ENCODE measurements at places on chromosomes 12 and 14.

DNA sequence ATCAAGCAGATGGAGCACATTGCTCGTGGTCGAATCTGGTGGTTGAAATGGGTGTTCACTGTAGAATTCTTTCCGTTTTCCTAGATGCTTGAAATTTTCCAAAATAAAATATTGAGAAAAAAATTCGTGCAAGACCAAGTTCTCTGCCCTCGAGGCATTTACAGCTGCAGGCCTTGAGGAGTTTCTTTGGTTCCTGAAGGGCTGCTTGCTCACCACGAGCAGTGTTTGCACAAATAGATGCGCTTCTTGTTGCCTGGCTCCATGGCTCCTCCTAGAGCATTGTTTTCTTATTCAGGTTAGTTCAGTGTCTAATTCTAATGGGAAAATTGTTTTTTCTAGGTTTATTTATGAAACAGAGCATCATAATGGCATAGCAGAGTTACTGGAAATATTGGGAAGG lies 74.5 kb upstream of the DYNC1H1 start:
- no peak for DNase-seq

- DNase-seq, result no peak
Observed at GRCh38 chr14:20986811-20987210, 3.0 kb upstream of the METTL17 start.

DNA sequence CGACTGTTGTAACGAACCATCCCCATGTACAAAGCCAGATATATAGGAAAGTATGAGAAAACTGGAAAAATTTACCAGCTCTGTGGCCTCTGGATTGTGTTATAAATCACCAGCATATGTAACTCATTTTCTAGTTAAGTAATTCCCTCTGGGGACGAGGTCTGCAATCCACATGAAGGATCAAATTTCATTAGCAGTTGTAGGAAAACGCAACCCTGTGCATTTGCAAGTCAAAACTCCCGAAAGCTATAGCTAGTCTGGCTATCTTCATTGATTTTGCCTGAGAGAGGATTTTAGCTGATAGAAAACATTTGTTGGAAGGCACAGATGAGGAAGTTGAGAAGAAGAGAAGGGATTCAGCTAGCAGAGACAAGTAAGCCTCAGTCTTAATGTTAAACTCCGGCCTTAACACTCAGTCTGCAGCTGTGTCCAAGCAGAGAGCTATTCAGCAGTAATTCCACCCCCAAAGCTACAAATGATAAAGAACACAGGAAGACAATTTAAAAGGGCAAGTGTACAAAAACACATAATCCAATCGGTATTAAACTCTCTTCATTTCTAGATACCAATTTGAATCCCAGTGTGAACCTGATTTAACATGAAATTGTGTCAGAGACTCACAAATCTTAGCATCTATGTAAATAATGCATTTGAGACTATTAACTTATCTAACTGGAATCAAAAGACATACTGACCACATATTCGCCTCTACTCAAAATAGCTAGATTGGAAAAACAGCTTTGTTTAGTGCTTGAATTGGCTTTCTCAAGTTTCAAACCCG lies 54.2 kb upstream of the CERS5 start:
- DNase-seq, result no peak

GRCh38 chr12:4114986-4115385 lies 158.6 kb upstream of the CCND2 start:
- DNase-seq, result no peak

DNA sequence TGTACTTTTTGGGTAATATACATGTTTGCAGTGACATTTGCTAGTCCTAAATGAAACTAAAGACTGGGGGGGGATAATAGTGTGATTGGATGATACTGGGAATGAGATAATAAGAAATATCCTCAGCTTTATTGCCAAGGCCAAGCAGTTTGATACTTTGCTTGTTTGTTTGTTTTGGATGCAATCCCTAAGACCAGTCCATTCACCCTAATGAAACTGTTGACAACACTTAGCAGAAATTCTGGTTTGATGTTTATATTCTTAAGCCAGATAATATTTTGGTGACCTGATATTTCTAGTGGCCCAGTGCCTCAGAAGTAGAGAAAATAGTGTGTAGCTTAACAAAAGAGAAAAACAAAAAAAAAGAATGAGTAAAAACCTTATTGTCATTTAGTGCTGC lies 1.8 kb downstream of the PHC1 start:
- no peak for DNase-seq

- no peak for DNase-seq
Observed at GRCh38 chr12:6321905-6322304, 11.4 kb downstream of the PLEKHG6 start.

DNA sequence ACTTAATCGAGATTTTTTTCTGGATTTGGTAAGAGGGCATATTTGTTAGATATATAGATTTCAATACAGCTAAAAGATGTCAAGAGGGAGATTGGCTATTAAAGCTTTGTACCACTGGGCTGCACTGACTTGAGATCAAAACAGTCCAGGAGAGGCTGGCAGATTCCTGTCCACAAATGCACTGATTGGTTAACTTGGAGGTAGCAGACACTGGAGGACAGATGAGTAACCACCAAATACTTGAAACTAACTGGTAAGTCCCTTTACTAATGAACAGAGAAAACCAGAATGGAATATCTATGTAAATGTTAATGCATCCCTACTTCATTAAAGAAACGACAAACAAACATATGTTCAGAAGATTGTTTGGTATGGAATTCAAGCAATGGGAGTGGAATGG lies 416.6 kb downstream of the LRIG3 start:
- no peak for DNase-seq

Data from stimulated activated CD8-positive, alpha-beta memory T cell treated with anti-CD3 and anti-CD28 coated beads, Interleukin-12 subunit alpha, Interleukin-12 subunit beta, amount 100 ng/mL, for 4 hours (primary cell).